ENCODE measurements at places on chromosomes 7 and 10.

DNA sequence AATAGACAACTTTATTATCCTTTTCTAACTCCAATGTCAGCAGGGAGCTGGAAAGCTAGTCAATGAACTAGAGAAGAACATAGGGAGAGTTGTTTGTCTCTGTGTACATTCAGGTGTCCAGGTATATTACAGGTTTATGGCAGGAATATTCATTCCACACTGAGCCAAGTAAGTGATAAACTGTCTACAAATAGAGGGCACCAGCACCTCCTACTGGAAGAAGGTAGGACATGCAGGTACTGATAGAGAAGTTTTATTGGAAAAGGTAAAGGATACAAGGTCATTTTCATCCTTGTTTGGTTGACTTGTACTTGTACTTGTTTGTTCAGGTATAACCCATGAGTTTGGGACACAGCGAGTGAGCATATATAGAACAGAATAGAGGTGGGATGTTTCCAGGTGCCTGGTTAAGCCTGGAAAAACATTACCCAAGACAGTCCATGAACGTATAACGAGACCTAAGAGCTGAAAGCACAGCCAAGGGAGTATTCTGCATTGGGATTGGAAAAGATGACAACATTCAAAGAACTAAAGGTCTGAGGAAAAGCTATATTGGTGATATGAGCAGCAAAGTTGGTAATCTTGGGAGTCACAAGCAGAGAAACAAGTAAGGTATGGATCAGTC is 61.4 kb upstream of the PPP1R3C start:
- no peak for DNase-seq

DNA sequence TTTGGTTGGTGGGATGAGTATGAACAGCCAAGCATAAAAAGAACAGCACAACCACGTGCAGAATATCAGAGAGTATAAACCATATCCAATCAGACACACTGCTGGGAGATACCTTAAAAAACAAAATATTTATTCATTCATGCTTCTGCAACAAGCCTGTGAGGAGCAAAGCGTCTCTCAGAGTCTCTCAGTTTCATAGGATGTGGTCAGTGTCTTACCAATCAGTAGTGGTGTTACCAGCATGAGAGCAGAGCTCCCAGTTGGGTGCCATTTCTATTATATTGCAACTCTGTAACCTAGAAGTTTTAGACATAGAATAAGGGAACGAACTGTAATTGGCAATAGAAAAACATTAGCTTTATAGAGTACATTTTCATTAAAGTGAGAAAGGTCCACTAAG is 445.9 kb upstream of the LRRN3 start:
- DNase-seq: no peak

DNA sequence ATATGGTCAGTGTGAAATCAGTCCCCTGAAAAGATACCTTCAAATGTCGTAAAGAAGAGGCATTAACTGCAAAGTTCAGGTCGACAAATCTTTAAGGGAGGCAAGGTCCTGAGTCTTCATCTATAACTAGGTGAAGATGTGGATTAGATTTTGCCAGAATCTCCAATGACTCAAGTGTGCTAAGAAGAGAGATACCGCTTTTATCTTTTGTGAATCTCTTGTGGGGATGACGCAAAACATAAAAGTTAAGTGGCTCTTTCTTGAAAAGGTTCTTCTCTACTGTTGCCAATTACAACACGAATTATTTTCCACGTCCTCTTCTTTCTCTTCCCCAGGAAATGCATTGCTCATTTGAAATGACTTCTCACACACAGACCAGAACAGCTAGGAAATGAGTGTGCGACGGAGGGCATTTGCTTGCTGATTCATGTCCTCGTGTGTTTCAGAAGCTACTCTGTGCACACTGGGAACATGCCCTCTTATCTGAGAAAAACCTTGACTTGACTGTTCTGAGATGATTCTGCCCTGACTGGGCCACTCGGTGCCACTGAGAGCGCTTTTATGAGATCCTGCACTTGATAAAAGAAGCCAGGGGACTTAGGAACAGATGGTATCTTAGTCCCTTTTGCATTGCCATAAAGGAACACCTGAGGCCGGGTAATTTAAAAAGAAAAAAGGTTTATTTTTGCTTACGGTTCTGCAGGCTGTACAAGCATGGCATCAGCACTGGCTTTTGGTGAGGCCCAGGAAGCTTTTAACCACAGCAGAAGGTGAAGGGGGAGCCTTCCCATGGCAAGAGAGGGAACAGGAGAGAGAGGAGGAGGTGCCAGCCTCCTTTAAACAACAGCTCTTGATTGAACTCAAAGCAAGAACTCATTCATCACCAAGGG is 169.5 kb upstream of the PFKP start:
- DNase-seq: no peak

DNA sequence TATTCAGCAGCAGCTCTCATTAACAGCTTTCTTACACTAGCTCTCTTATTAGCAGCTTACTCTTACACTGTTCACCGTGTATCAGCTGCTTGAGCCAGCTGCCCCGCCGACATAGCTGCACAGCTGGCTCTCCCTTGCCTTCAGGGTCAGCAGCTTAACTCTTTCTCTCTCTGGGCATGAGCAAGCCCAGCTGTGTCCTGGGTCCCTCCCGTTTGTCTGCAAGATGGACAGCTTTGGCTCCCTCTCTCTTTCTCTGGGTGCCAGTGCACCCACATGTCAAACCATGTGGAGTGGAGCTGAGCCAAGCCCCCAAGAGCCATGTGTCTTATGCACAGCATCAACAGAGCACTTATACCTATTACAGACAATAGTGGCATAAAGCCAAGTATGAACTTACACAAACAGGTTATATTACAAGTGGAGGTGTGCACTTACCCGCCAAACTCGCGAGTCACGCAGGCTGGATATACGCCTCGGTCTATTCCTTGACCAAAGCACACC is 35.7 kb upstream of the MTPAP start:
- no peak for DNase-seq

DNA sequence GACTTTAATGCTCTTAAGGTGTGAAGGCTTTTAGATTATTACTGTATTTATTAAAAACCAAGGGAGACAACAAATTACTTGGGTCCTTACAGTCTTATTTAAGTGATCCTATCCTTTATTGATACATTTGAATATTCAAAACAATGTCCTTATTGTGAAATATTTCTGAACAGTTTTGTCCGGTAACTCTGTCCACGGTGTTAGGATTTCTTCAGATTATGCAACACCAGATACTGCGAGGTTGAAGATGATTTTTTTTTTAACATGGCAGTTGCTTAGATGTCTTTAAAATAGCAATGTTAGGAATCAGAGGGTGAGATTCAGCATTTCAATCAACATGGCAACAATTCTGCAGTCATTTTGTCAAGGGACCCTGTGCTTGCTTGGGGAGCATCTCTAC is 176.5 kb downstream of the CSTF2T start:
- no peak for DNase-seq

- DNase-seq: no peak
Measured at GRCh38 chr10:33382216-33382600, 47.7 kb upstream of the NRP1 start.

- DNase-seq: no peak
Measured at GRCh38 chr7:7129381-7129780, 53.0 kb upstream of the C1GALT1 start.

DNA sequence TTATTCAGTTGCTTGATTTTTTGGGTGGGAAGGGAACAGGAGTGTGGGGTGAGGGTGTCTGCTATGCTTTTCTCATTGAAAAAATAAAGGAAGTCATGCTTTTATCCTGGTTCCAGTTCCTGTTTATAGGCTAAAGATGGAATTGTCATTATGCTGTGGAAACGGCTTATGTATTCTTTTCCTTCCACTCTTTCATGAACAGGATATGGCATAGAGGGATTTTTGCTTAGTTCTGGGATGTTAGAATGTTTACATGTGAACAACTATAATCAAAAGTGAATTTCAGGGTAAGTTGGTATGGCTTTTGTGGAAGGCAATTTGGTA is 35.9 kb upstream of the PTPN12 start:
- no peak for DNase-seq

DNA sequence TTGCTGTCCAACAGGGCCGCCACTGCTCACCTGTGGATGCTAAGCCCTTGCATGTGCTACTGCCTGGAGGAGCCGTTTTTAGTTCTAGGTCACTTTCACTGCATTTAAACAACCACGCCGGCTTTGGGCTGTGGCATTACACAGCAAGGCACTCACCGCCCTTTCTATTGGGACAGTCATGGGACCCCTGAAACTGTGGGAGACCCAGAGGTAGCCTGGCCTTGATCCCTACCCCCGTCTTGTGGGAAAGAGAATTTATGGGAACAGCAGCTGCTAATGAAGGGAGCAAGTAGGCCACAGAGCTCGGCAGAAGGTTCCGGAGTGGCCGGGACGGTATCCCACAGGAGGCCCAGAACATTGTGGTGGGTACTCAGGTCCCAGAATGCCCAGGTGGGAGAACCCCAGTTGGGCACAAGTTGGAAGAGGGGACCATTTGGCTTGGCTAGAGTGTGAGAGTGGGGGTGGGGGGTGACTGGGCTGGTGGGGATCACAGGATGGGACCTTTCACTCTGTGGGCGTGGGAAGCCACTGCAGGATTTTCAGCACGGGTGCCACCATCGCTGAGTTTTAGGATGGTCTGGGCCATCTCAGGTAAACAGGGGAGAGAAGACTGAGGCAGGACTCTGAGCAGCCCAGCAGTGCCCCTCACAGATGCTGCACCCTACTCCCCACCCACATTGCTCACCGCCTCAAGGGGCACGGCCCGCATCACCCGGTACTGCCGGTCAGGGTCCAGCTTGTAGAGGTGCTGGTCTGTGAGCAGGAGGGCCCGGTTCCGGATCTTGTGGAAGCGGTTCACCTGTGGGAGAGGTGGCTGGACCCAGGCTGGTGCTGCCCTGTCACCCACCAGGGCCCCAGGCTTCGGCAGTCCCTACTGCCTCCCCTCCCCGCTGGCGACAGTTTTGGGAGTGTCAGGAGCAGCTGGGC is 15.2 kb downstream of the MYO1G start:
- DNase-seq: no peak

GRCh38 chr7:97020996-97021746 is 3.5 kb downstream of the DLX5 start:
- no peak for DNase-seq

GRCh38 chr7:34121366-34121765 is 216.0 kb downstream of the BMPER start:
- no peak for DNase-seq

GRCh38 chr10:10873289-10873688 is 144.4 kb upstream of the CELF2 start:
- no peak for DNase-seq

GRCh38 chr7:39952374-39952773 is 2.3 kb downstream of the CDK13 start:
- no peak for DNase-seq

DNA sequence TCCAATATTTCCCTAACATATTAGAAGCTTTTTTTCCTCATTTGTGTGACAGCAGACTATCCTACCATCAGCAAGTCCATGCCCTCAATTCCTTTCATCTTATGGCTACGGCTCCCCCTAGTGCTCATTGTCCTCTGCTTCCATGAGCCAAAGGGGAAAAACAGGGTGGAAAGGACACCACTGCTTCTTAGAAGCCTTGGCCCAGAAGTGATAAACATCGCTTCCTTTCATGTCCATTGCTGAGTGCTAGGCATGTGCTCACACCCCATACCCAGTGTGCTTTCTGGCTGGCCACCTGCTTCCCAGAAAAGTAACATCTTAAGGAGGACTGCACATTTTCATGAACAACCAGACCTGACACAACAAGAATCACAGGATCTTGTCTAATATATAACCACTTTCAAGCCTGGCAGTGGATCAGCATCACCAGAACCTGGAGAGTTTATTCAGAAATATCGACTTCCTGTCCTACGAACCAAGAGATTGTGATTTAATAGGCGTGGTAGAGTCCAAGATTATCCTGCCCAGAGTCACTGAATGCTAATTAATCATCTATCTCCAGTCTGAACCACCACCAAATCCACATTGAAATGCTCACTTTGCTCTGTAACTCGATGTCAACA is 650.5 kb upstream of the SORCS1 start:
- DNase-seq: no peak

- DNase-seq: no peak
Measured at GRCh38 chr7:18590744-18591340, 95.3 kb downstream of the HDAC9 start.

DNA sequence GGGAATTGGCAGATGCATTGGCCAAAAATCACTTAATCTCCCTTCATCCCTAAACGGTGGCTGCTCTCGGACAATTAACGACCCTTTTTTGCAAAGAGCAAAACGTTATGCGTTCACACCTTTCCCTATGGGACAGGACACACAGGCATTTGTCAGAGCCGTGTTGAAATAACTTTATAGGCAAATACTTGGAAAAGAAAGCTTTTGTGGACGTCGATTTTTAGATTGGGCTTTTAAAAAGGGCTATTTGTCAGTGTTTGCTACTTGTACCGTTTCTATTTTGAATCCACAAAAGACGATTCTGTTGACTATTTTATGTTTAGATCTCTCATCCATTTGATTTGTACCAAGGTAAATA is 245.6 kb downstream of the SLC25A13 start:
- no peak for DNase-seq

DNA sequence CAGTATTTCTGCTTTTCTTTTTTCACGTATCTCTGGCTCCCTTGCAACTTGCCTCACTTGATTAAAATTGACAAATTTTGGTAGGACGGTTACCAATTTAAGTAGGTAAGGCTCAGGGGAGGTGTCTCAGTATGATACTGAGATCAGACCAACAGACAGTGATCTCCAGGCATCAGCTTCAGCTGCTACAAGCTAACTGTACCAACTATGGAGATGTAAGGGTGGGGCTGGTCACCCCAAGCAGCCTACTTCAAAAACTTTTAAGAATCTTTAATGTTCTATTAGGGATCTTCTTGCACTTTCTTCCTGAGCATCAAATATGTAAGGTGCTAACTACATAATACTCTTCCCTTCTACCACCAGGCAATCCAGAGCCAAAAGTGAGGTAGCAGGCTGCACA is 26.9 kb downstream of the SLC35B4 start:
- no peak for DNase-seq

- no peak for DNase-seq
Measured at GRCh38 chr7:35487402-35487801, 207.5 kb downstream of the HERPUD2 start.

DNA sequence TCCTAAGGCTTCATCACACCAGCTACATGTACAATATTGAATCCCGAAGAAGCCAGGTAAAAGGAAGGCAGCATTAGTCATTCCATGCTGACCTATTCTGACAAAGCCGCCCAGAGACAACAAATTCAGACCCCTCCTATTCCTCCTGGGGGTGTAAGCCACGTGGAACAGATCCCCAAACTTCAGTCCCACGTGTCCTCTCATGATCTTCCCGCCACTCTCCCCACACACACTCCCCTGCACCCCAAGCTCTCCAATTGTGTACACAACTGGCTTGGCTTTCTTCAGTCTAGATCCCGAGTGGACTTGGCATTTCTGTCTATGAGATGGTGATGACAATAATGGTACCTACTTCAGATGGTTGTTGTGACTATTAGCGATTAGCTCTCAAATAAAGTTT is 8.6 kb downstream of the PDE6C start:
- DNase-seq: no peak

GRCh38 chr7:80968606-80969005 is 49.8 kb upstream of the SEMA3C start:
- no peak for DNase-seq

Data from activated CD4-positive, alpha-beta memory T cell treated with anti-CD3 and anti-CD28 coated beads, Interleukin-2, amount 10 ng/mL, durations not matched to agents 7 days and 5 days (primary cell).